ENCODE measurements at places on chromosomes 3 and 15. TPM values are rescaled to one million over a fixed set of nuclear protein-coding genes. Genes with fewer than 3 reads are reported as not detected.

Gene PHC3
- 78.3 TPM for total RNA-seq

Gene INKA1
- 0.85 TPM for total RNA-seq

Gene LRRK1
- total RNA-seq = 1.9 TPM

Gene XCR1
- total RNA-seq = not detected

Gene ETV5
- total RNA-seq = 0.16 TPM

Gene STAC
- not detected for total RNA-seq

Measured in activated CD8-positive, alpha-beta memory T cell treated with anti-CD3 and anti-CD28 coated beads, Interleukin-2, amount 10 ng/mL, durations not matched to agents 7 days and 5 days (primary cell).